NCI-H2107 (cell line): ENCODE measurements at places on chromosomes 1 and 21.

GRCh38 chr1:5453347-5453746 lies 538.9 kb downstream of the NPHP4 start:
- DNase-seq, result no peak

DNA sequence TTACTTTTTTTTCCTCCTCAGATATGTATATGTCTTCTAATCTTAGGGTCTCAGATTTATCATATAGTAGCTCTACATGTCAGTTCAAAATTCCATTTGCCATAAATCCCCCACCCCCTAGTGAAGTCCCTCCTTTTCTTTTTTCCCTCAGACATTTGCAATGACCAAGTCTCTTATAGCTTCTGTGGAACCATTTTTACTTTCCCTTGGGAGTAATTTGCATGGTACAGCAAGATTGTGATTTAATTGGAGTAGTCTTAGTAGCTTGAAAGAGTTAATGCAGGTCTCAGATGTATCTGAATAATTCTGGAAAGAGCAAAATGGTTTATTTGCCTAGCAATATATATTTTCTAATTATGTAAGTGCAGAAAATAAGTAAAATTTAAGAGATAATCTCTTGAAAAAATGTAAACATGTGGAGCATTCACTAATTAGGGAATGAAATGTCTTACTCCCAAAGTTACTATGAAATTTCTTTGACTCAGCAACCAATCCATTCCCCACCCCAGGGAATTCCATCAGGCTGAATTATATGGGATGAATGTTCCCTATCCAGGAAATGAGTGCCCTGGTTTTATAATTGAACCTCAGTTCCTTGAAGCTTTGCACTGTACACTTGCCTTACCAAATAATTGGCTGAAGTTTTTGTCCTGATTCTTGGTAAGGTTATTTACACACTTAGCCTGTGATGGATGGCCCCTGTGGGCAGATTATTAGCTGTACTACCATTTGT lies 267.0 kb downstream of the DNM3 start:
- DNase-seq, result no peak

- DNase-seq, result no peak
Observed at GRCh38 chr1:143698016-143698415, 273.8 kb downstream of the FAM72C start.

DNA sequence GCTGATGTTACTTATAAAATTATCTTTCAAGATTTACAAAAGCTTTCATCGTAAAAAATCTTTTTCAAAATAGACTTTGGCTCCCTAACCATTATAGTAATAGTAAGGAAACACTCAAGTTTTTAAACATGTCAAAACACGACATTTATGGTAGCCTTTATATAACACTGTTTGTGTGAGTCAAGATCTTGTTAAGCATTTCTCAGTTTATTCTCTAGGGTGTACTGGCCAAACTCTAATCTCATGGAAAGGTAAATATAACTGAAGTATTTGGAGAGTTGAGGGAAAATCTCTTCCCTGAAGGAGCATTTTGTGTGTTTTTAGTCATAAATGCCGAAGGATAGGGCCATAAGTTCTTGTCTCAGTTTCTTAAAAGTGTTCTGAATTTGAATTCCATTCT lies 790.9 kb upstream of the NCAM2 start:
- no peak for DNase-seq

DNA sequence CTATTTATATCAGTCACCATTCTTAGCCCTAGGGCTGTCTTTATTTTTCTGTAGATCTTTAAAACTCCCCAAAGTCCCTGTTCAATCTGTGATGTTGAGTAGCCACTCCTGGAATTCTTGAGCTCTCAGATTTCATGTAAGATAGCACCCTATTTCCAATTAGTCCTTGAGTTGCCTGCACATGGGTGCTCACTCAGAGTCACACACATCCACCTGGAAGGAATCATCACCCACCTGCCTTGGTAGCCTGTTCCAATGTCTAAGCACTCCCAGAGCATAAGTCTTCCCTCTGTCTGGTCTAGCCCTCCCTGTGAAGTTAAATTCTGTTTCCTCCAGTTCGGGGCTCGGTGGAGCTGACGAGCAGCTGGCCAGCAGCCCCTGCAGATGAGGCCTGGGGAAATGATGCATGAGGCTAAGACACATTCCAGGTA lies 14.7 kb upstream of the ATF3 start:
- DNase-seq, result no peak
